ENCODE measurements at places on chromosomes 7 and 10.

- no peak for DNase-seq
These were observed 119.9 kb downstream of the LARP4B start for GRCh38 chr10:811379-812175.

DNA sequence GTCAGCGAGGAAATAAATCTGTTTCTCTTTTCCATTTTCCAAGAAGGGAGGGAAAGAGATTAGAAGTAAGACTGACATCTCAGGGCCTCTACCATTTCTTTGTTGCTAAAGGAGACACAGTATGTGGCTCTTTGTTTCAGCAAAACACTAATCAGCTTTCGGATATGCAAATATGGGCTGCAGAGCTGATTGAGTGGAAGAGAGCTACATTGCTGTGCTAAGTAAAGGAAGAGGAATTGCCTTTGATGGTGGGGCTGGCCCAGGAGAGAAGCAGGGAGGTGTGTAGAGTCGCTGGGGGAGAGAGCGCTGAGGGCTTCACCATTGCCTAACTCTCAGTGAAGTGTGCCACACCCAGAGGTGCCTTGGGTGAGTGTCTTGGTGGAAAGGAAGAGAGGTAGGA, 284.8 kb downstream of the SDK1 start:
- no peak for DNase-seq

DNA sequence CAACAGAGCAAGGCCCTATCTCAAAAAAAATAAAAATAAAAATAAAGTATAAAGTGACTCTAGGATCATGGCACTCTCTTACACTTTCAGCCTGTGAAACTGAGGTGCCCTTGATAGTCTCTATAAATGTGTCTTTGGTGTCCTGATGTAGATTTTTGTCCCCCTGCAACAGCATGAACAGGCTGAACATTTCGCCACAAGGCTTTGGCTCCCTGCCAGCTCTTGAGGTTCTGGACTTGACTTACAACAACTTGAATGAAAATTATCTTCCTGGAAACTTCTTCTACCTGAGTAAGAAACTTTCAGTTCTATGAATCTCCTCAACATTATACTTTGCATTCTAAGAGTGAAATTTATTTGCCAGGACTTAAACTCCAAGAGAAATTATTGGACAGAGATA, 48.1 kb upstream of the BMS1 start:
- DNase-seq: no peak

- DNase-seq: no peak
These were observed 836.1 kb upstream of the KCND2 start for GRCh38 chr7:119436882-119437281.

DNA sequence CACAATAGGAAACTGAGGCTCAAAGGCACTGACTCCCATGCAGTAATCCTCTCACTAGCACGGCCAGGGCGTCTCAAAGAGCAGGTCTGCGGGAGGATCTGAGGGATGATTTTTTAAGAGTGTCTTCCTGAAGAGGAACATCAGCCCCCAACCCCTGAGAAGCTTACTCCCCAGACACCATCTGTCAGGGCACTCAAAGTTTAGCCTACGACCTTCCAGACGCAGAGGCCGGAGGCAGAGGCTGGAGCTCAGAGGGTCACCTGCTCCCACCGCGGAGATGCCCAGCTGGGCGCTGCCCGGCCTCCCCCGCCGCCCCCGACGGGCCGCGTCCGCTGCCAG, 1.7 kb downstream of the ZNF777 start:
- no peak for DNase-seq

- DNase-seq: no peak
These were observed 5.9 kb upstream of the LRRC18 start for GRCh38 chr10:48945441-48946130.

GRCh38 chr10:133166828-133167692, 7.0 kb downstream of the KNDC1 start:
- DNase-seq: no peak

GRCh38 chr7:50069613-50070012, 23.4 kb downstream of the ZPBP start:
- no peak for DNase-seq

DNA sequence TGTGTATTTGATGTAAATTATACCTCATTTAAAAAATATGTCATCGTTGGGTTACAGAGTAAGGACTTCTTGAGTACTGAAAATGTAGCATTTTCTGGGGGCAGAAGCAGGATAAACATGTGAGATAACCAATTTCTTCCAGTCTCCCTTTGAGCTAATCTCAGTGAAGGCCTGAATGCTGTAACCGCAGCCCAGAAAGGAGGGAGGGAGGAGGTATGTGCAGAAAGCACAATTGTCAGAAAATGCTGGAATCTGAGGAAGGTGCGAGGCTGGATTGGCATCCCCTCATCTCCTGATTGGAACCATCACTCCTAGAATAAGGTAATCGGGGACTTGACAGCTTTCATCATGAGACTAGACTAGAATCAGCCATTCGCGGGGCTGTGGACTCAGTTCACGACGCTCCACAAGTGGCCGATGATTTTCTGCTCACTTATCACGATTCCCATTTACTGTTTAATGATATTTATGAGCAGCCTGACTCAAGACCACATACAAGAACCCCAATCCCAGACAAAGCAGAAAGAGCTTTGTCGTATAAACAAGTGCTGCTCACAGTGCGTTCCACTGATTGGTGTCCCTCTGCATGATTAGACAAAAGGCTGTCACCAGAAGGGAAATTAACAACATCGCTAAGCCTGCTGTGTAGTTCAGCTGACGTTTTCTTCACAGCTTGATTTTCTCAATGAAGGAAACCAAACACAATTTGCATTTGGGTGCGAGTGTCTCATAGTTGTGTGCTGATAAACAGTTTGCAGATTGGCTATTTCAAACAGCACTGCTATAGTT, 93.2 kb downstream of the SVIL start:
- no peak for DNase-seq

DNA sequence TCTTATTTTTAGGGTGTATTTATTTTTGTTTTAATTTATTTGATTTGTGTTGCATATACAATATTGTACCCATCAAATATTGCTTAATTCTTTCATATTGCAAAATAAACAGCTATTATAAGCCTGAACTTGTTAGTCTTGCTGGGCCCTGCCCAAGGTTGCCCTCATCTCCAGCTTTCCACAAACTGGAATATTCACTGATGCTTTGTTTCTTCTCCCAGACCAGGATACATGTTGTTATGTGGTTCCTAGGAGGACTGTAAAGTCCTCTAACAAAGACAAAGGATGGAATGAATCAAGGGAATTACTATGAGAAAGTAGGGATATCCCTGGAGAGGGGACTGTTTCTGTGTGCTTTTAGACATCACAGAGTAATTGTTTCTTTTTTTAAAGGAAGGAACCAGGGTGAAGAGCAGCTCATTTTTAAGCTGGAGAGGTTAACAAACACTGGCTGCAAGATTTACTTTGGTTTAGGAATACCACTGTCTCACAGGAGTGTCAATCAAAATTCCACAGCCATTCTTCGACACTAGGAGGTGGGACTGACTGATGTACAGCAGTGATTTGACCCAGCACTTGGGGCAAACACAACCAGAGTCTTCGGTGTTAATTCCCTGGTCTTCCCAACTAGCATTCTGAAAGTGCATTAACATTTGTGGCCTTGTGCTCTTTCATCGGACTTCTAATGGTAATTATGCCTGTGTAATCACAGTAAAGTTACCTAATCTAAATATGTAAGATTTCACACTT, 14.8 kb upstream of the CD36 start:
- no peak for DNase-seq

DNA sequence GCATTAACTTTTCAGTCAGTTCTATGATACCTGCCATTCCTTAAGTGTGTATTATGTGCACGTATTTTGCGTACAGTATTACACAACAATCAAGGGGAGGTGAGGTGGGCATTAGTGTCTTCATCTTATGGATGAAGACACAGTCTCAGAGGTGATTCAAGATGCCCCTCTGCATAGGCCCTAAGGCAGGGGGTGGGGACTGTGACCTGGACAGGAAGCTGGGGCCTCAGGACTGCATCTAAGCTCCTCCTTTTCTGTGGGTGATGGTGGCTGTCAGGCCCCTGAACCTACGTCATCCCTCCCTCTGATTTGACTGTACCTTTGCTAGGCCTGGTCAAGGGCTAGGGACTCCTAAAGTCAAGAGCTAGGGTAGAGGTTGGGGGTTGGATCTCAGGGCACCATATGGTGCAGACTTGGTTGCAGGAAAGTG, 38.9 kb downstream of the HK1 start:
- DNase-seq: no peak

DNA sequence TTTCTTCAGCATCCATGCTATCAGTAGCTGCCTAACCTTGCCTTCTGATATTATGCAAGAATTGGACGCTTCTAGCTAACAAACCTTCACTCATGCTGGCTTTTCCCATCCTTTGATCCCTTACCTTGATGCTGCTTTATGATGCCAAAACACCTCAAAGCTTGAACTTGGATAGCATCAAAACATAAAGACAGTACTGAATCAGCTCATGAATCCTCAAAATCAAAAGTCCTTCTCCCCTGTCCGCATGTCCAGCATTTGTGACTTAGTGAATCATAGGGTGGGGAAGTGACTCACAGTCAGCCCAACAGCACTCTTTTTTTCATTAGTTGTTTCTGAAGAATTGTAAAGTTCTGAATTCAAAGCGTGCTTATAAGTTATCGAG, 89.5 kb upstream of the PIK3CG start:
- no peak for DNase-seq

- no peak for DNase-seq
These were observed 1.6 kb downstream of the DENND11 start for GRCh38 chr7:141700296-141700847.

DNA sequence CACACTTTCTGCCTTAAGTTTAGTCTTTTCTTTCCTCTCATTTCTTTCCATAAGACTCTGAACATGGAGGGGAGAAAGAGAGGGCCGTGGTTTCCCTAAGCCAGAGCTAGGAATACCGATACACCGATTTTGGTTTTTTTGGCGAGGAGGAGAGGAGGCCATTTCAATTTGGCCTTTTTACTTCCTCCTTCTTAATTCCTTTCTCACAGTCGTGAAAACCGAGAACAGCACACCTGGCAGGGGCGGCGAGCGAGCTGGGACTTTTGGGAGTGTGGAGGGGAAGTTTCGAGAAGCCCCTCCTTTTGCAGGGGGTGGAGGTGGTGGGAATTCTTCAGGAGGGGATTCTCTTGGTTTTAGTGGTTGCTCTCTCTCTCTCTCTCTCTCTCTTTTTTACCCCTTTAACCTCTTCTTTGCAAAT, 6.2 kb downstream of the GATA3 start:
- no peak for DNase-seq

GRCh38 chr10:26448706-26449435, 10.7 kb downstream of the APBB1IP start:
- DNase-seq: no peak

- no peak for DNase-seq
These were observed 13.9 kb downstream of the CTTNBP2 start for GRCh38 chr7:117859246-117859812.

- peak; percentile 52 for DNase-seq
These were observed 553 bp downstream of the TSPAN15 start for GRCh38 chr10:69451784-69452251.

DNA sequence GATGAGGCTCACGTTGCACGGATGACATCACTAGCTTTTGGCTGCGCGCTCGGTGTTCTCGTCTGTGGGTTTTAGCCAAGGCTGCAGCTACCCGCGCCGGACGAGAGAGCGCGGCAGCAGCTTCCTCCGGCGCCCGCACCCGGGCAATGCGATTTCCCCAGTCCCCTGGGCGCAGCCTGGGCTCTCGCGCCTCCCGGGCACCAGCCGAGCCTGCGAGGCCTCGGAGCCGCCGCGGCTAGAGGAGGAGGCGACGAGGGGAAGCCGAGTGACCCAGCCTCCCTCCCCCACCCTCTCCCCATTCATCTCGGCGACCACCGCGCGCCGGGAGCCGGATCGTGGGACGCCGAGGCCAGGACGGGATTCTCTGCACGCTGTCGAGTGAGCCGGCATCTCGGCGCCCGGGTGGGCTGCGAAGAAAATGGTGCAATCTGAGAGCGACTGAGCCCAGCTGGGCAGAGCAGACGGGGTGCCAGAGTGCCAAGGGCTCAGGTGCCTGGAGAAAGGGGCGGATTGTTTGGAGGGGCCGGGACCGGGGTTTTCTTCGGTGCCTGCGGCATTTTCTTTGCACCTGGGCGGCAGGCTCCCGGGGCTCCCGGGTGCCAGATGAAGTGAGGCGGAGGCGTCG, 1.2 kb upstream of the TMEM178B start:
- DNase-seq: peak; percentile 47

GRCh38 chr10:7902413-7902812, 84.1 kb downstream of the TAF3 start:
- DNase-seq: no peak
